ENCODE measurements at places on chromosomes 7 and 10. TPM values are rescaled to one million over a fixed set of nuclear protein-coding genes. Genes with fewer than 3 reads are reported as not detected.
A peak's percentile ranks its signal among the peaks of the same experiment; 100 is the strongest.

DNA sequence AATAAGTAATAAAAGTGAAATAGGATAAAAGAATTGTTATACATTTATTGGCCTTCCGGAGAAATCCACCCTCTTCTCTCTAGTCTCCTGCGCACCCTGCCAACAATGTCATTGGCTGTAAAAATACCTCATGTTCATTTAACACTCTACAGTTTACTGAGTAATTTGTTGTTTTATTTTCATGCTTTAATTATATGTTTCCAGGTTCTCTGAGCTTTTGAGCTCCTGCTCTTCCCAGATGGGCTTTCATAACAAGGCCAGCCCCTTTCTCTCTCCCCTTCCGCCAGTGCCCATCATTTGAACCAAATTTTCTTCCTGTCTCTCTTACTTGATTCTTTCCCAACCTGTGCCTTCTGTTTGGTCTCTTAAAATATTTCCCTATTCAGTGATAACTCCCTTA is 144.6 kb upstream of the PRSS1 start:
- no peak for DNase-seq

- DNase-seq = no peak
These were observed 43.1 kb upstream of the CASD1 start for GRCh38 chr7:94466516-94466915.

DNA sequence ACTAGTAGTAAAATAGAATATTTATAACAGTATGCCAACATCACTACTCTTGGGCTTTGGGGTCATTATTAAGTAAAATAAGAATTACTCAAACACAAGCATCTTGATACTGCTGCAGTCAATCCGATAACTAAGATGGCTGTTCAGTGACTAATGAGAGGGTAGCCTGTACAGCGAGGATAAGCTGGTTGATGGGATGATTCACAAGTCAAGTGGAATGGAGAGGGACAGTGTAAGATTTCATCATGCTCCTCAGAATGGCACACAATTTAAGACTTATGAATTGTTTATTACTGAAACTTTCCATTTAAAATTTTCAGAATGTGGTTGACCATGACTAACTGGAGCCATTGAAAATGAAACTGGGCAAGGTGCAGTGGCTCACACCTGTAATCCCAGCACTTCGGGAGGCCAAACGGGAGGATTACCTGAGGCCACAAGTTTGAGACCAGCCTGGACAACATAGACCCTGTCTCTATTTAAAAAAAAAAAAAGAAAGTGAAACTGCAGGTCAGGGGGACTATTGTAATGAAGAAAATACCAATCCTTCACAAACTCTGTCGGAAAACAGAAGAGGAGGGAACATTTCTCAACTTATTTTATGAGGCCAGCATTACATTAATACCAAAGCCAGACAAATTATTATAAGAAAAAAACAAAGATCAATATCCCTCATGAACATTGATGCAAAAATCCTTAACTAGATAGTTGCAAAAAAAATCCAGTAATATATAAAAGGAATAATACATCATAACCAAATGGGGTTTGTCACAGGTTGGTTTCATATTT is 11.2 kb downstream of the AVL9 start:
- DNase-seq = no peak

- no peak for DNase-seq
These were observed 669.1 kb upstream of the NRP1 start for GRCh38 chr10:34003561-34003960.

DNA sequence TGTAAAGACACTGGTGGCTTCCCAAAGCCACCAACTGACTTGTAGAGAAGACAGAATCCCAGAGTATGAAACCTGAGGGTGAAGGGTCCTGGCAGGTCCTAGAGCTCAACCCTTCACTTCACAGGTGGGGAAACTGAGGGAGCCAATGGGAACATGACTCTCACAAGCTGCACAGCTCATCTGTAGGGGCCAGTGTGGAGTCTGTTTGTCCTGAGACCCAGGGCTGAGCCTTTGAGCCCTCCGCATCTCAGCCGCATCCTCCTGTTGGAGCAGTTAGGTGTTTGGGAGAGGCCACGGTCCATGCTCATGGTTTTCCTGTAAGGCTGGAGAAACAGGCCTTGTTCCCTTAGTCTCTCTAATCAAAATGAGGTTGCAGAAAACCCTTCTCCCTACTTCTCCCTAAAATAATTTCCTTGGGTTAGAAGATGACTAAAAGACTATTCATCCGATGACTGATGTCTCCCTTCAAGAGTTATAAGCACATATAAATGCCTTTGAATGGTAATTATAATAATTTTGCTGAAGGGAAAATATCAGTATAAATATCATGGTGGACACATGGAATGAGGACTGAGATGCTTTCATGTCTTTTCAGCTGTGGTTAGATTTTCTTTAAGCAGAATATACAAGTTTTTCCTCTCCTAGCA is 10.3 kb downstream of the HTRA1 start:
- DNase-seq = no peak

DNA sequence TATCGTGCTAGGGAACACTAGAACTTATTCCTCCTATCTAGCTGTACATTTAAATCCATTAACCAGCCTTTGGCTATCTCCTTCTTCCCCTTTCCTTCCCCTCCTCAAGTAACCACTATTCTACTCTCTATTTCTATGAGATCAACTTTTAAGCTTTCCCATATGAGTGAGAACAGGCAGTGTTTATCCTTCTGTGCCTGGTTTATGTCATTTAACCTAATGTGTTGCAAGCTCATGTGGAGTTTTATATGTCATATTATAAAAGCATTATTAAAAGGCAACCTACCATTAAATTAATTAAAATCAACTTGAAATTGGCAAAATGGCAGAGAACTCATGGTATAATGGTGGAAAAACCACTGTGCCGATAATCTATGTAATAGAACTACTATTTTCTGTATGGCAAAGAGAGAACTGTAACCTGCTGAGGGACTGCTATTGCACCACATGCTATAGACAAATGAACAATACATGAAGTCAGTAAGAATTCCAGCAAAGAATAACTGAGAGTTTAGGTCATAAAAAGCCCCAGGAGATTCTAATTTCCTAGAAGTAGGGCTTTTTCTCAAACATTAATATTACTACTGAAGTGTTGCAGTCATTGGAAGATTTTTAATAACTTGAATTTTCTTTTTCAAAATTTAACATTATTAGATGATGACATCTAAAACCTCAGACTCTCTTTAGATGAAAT is 81.8 kb downstream of the LRRN3 start:
- DNase-seq = no peak

DNA sequence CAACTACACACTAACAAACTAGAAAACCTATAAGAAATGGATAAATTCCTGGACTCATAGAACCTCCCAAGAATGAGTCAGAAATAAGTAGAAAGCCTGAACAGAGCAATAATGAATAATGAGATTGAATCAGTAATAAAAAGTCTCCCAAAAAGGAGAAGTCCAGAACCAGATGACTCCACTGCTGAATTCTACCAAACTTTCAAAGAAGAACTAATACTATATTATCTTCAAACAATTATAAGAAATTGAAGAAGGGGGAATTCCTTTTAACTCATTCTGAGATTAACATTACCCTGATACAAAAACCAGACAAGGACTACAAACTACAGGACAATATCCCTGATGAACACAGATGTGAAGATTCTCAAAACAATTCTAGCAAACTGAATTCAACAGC is 47.8 kb upstream of the CDK6 start:
- no peak for DNase-seq

- DNase-seq = no peak
These were observed 3.1 kb upstream of the FAM171A1 start for GRCh38 chr10:15374156-15374555.

- DNase-seq = no peak
These were observed 513.0 kb downstream of the INHBA start for GRCh38 chr7:41189866-41190265.

GRCh38 chr7:41097501-41097900 is 605.4 kb downstream of the INHBA start:
- DNase-seq = no peak

- no peak for DNase-seq
These were observed 117.3 kb downstream of the PTPRN2 start for GRCh38 chr7:158470336-158470735.

DNA sequence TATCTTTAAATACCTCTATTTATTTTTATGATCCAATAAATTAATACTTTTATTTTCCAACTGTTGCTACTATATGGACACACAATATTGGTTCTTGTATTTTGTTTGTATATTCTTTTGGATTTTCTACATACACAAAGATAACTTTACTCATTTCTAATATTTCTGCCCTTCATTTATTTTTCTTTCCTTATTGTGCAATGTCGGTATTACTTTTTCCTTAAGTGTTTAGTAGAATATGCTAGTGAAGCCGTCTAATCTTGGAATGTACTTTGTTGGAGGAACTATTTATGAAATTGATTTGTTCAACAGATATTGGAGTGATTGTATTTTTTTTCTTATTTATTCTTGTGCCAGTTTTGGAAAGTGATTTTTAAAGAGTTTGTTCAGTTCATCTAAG is 94.0 kb downstream of the ORC5 start:
- DNase-seq = no peak

DNA sequence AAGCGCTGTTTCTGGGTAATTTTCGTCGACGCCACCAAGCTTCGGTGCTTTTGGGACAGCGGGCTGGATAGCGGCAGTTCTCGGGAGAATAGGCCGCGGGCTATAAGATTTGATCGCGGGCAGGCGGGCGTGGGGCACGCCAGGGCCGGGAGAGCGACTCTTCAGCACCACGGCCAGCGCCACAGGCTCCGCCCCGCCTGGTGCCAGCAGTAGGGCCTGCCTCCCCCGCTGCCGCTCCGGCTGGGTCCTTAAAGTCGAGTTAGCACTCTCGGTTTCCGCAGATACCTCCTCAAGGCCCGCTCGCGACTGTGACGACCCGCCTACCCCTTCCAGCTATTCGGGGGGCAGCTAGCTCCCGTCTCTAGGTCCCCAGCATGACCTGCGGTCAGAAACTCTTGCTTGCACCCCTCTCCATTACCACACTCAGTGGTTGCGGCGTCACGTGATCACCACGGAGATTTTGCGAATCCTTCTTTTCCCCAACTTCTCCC is 9.4 kb downstream of the NXPH1 start:
- DNase-seq = peak; percentile 68

- no peak for DNase-seq
These were observed 29.7 kb downstream of the ANXA8 start for GRCh38 chr10:47454008-47454779.

ADIRF gene
- 21.9 TPM for total RNA-seq

ELAPOR2 gene
- total RNA-seq = 9.4 TPM

CDHR3 gene
- 1.7 TPM for total RNA-seq

JAKMIP3 gene
- 0.72 TPM for total RNA-seq

CACNA2D1 gene
- 33.5 TPM for total RNA-seq

CPA2 gene
- total RNA-seq = 1.9 TPM

ACHE gene
- total RNA-seq = not detected

AKR1C8 gene
- 2.9 TPM for total RNA-seq

PON1 gene
- total RNA-seq = 0.24 TPM

TMEM196 gene
- total RNA-seq = 14.9 TPM

PLXDC2 gene
- total RNA-seq = 25.3 TPM

TMEM26 gene
- total RNA-seq = 1.9 TPM

ZNF804B gene
- 7.7 TPM for total RNA-seq

Measured in umbilical cord (tissue), 2 donors.